ENCODE measurements at places on chromosomes 11 and 22. TPM values are rescaled to one million over a fixed set of nuclear protein-coding genes. Genes with fewer than 3 reads are reported as not detected.

The KCNQ1 gene
- total RNA-seq = 6.2 TPM

The F2 gene
- total RNA-seq = not detected

DNA sequence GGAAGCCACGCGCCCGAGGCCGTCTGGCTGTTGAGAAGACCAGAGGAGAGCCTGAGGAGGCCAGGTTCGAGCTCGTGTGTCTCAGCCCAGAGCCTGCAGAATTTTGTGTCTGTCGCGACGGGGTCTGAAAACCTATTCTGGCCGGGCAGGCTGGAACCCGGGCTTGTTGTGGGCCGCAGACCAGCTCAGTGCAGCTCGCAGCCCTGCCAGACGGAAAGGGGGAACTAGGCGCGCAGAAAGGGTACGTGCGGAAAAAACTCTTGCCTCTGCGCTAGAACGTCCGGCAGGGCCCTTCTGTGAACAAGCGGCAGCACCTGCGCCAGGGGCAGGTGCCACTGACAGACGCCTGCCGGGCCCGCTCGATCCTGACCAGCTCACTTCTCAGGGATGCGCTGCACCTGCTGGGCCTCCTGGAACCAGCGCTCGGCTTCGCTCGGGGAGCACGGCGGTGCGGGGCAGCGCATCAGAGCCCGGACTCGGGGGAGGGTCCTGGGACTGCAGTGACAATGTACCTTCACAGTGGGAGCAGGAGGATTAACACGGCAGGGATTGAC, 409.3 kb downstream of the BRD1 start:
- no peak for DNase-seq

DNA sequence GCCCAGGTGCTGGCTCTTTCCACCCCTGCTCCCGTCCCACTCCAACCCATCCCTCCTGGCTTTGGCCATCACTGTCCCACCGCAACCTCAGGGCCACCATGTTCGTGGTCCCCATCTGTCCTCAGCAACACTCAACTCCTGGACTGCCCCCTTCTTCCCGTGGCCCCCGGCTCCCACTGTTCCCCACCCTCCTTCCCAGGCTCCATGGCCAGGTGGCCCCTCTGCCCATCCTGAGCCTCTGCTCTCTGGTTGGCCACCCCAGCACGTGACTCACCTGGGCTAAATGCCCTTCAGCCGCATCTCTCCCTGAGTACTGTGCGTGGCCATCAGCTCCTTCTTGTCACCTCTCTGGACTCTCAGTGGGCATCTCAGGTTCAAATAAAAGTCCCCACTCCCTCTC, 41.6 kb upstream of the PHF21B start:
- DNase-seq = no peak

DNA sequence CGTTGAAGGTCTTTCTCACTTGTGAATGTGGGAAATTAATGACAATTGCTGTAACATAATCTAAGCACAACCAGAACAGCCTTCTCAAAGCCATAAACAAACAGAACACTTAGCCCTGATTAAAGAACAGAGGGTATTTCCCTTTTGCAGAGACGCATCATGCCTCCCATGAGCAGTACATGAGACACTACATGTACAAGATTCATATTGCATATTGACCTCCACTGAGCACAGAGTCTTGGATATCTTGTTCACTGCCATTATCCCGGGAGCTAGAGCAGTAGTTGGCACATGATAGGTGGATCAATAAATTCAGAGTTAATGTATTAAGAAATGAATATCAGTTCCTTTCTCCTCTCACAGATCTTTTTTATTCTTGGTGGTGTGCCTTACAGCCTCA, 1194.3 kb upstream of the TENM4 start:
- no peak for DNase-seq

GRCh38 chr11:100182350-100182749, 504.7 kb upstream of the ARHGAP42 start:
- DNase-seq = no peak

DNA sequence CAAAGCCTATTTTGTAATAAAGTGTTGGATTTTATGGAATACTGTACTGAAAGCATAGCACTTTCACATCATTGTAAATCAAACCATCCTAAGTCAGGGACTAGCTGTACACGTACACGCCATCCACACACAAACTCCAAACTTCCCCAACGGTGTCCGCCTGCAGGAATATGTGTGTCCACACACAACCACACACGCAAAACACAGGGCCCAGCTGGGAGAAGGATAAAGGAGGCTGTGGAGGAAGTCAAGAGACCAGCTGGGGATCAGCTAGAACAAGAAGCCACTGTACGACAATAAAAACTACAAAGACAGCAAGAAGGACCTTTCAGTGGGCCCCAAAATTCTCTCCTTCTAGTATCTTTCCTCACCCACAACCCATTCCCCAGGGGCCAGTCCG, 1.6 kb downstream of the TRIM29 start:
- no peak for DNase-seq

GRCh38 chr11:69308936-69309615, 15.1 kb downstream of the MYEOV start:
- DNase-seq = no peak

- DNase-seq = no peak
Observed at GRCh38 chr22:24507716-24508115, 12.6 kb downstream of the UPB1 start.

Data from sciatic nerve (tissue), 2 donors.